Activated naive CD8-positive, alpha-beta T cell treated with anti-CD3 and anti-CD28 coated beads, Interleukin-2, amount 10 ng/mL, durations not matched to agents 7 days and 5 days (primary cell): ENCODE measurements at places on chromosomes 2 and 18. TPM values are rescaled to one million over a fixed set of nuclear protein-coding genes. Genes with fewer than 3 reads are reported as not detected.

GRCh38 chr2:70890469-70891065 lies 45.1 kb upstream of the ATP6V1B1 start:
- no peak for DNase-seq

GRCh38 chr2:170216981-170217380 lies 39.0 kb downstream of the MYO3B start:
- no peak for DNase-seq

- no peak for DNase-seq
Observed at GRCh38 chr2:83168377-83168776, 1290.7 kb downstream of the SUCLG1 start.

ASAP2 gene
- total RNA-seq: not detected

DNA sequence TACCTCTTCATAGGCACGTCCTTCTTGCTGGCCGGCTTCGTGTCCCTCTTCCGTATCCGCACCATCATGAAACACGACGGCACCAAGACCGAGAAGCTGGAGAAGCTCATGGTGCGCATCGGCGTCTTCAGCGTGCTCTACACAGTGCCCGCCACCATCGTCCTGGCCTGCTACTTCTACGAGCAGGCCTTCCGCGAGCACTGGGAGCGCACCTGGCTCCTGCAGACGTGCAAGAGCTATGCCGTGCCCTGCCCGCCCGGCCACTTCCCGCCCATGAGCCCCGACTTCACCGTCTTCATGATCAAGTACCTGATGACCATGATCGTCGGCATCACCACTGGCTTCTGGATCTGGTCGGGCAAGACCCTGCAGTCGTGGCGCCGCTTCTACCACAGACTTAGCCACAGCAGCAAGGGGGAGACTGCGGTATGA lies 2.3 kb downstream of the FZD7 start:
- DNase-seq: no peak

DNA sequence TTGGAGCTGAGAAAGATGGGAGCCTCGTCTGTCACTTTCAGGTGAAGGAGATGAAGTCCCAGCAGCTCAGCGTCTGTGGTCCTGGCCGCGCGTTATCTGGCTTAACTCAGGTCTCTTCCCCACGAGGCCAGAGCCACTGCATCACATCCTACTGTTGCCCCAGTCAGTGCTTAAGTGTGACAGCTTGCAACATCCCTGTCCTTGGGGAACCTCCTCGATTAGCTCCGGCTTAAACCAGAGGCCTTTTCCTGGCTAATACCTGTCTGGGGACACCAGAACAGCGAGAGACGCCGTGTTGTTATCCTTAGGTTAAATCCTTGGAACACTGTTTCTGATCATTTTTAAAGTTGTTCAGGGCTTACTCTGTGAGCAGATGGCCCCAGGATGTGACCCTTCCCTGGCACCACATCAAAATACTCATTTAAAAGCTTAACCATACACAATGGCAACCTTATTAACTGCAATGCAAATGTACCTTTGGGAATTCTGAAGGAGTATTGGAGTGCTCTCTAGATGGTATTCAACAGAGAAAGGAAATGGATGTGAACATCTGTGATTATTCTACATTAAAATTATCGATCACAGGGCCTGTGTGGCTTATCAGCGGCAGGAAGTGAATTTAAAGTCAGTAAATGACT lies 61.2 kb upstream of the SPP2 start:
- DNase-seq: no peak

STK25 gene
- total RNA-seq: 162 TPM

TCF23 gene
- total RNA-seq: not detected

PARD6G gene
- 1.0 TPM for total RNA-seq

GRCh38 chr2:127320067-127320466 lies 26.1 kb upstream of the ERCC3 start:
- DNase-seq: no peak

NTSR2 gene
- not detected for total RNA-seq

GRCh38 chr18:34224423-34225217 lies at the start of gene NOL4:
Gene NOL4 (minus strand): TSS chr18:34224913. CDS start chr18:34223253, 1,660 bp downstream.
- no peak for DNase-seq

DNA sequence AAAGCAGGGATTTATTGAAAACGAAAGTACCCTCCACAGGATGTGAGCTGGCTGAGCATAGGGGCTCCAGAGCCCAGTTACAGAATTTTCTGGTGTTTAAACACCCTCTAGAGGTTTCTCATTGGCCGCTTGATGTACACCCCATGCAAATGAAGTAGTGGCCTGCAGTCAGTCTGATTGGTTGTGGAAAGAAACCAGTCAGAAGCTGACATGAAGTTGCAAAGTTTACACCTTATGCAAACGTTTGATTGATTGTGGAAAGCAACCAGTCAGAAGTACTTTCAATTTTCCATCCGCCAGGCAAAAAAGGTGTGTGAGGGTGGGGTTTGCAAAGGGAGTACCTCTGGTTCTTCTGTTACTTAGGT lies 62.3 kb downstream of the VWA3B start:
- DNase-seq: no peak

GRCh38 chr18:45805551-45805950 lies 19.9 kb upstream of the SIGLEC15 start:
- no peak for DNase-seq

DNA sequence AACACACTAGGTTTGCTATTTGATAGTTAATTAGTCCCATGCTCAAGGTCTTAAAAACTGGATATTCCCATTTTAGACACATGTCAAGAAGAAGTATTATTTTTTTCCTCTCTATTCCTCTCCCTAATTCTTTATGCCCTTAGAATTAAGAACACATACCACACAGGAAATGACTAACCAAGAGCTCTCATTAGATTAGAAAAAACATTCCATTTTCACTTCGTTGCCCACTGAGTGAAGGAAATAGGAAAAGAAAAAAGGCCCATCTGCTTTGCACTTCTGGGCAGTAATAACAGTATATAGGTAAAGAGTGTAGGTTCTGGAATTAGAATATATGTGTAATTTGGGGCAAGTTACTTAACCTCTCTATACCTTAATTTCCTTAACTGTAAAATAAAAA lies 26.9 kb downstream of the ACADL start:
- no peak for DNase-seq

GRCh38 chr2:336360-336759 lies 48.5 kb upstream of the ALKAL2 start:
- DNase-seq: no peak

TRAPPC12 gene
- 116 TPM for total RNA-seq

TMEM237 gene
- 16.8 TPM for total RNA-seq

GRCh38 chr2:123609077-123609476 lies 416.0 kb upstream of the CNTNAP5 start:
- DNase-seq: no peak

MTIF2 gene
- 32.8 TPM for total RNA-seq

UGT1A4 gene
- not detected for total RNA-seq

DNA sequence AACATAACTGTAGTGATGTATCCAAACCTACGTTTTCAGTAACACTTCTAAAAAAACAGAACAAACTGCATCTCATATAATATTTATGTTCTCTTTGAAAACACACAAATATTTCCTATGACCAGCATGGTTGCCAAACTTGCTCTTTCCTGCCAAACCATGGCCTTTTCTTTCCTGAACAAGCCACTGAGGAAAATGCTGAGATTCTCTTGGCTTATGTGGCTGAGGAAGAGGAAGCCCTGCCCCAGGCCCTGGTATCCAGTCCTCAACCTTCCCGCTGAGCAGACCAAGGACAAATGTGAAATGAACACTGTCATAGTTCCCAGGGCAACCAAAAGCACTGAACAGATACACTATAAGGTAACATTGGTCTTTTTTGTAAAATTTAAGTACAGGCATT lies 35.9 kb upstream of the NARS1 start:
- DNase-seq: no peak

- DNase-seq: peak; percentile 20
Observed at GRCh38 chr18:48921305-48922225, 29.2 kb downstream of the SMAD7 start.

DNA sequence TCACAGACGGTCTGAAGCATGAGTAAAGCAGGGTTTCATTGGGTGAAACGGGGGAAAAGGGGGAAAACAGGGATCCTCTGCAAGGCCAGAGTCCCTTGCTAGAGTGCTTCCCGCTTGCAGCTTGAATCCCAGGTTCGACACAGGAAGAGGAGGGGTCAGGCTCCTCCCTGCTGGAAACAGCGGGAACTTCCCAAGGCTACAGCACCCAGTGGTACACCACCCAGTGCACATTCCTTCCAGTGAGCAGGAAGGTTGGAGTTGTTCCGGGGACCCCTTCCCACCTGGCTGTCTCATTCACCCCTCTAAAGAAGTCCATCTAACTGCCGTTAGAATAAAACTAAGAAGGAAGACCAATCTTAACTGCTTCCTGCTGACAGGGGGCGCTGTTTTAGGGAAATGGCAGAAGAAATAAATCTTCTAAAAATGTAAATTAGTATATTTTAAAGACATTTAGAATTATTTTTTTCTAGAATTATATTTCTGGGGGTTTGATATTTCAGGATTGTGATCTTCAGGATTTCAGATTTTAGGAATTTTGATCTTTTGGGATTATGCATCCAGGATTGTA lies 230.9 kb downstream of the RBM43 start:
- DNase-seq: no peak

- no peak for DNase-seq
Observed at GRCh38 chr2:218927876-218928275, 31.6 kb upstream of the CDK5R2 start.

- no peak for DNase-seq
Observed at GRCh38 chr2:85799215-85799956, 45.6 kb downstream of the ATOH8 start.

FECH gene
- total RNA-seq: 23.6 TPM

DNA sequence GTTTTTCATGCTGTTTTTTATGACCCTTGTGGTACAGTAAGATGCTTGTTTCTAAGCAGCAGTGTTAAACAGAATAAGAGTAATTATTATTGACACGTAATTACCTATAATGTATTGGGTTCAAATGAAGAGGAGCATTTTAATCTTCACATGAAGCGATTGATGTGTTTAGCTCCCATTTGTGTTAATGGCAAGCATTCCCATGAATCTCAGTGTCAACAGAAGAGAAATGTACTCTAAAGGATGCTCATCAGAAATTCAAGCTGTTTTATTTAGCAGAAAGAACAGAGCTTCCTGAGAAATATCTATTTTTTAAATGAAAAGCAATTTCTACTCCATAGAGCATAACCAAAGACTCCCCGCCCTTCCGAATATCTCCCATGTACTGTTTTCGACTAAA lies 341.3 kb upstream of the LINC00305 start:
- DNase-seq: no peak
